ENCODE measurements at places on chromosomes 12 and 14.

GRCh38 chr14:56648508-56649301 is 69.1 kb downstream of the TMEM260 start:
- DNase-seq: peak; percentile 67

- no peak for DNase-seq
Measured at GRCh38 chr12:26018926-26019325, 60.4 kb downstream of the RASSF8 start.

- no peak for DNase-seq
Measured at GRCh38 chr12:117547209-117547608, 185.8 kb upstream of the NOS1 start.

DNA sequence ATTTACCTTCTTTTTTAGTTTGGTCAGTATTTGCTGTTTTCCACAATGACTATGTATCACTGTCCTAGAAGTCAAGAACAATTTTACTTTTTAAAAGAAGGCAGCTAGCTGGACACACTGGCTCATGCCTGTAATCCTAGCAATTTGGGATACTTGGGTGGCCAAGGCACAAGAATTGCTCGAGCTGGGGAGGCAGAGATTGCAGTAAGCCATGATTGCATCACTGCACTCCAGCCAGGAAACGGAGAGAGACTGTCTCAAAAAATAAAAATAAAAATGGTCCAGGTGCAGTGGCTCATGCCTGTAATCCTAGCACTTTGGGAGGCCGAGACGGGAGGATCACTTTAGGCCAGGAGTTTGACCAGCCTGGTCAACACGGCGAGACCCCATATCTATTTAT is 28.3 kb downstream of the MDM1 start:
- DNase-seq: no peak

DNA sequence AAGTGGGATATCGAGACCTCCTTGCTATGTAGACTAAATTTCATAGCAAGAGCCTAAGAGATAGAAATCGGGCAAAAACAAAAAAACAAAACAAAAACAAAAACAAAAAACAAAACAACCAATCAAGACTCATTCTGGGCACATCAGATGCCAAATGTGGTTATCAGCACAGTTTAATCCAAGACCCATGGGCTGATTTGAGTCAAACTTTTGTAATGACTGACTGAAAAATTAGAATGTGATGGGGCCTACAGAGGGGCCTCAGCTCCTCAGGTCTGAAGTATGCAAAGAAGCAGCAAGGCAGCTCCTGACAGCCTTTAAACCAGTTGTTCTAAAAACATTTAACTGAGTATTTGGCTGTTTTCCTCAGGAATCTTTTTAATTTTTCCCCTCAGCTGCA is 49.3 kb downstream of the SLC4A8 start:
- no peak for DNase-seq

DNA sequence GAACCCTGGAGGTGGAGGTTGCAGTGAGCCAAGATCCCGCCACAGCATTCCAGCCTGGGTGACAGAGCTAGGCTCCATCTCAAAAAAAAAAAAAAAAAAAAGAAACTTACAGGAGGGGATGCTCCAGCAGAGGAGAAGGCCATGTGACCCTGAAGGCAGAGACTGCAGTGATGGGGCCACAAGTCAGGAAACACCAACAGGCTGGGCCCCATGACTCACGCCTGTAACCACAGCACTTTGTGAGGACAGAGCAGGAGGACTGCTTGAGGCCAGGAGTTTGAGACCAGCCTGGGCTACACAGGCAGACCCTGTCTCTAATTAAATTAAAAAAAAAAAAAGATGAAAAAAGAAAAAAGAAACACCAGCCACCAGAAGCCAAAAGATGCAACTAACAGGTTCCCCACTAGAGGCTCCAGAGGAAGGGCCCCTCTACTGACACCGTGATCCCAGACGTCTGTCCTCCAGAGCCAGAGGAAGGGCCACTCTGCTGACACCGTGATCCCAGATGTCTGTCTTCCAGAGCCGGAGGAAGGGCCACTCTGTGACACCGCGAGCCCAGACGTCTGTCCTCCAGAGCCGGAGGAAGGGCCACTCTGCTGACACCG is 9.1 kb upstream of the GLT1D1 start:
- no peak for DNase-seq

GRCh38 chr14:81324011-81324410 is 76.1 kb downstream of the STON2 start:
- DNase-seq: no peak
